ENCODE measurements at places on chromosomes 1 and 21. TPM values are rescaled to one million over a fixed set of nuclear protein-coding genes. Genes with fewer than 3 reads are reported as not detected.

S100A7 gene
- total RNA-seq: not detected

FCRL6 gene
- total RNA-seq: 0.76 TPM

FAM76A gene
- 17.5 TPM for total RNA-seq

AQP10 gene
- not detected for total RNA-seq

PIP5K1A gene
- total RNA-seq: 69.2 TPM

CD1E gene
- not detected for total RNA-seq

OPRD1 gene
- not detected for total RNA-seq

LRIF1 gene
- total RNA-seq: 19.6 TPM

AZIN2 gene
- 11.0 TPM for total RNA-seq

SUMO3 gene
- total RNA-seq: 102 TPM

RAB42 gene
- total RNA-seq: not detected

Data from activated CD8-positive, alpha-beta T cell treated with anti-CD3 and anti-CD28 coated beads, Interleukin-2, amount 10 ng/mL, durations not matched to agents 7 days and 5 days (primary cell).